ENCODE measurements at places on chromosomes 3 and 15. TPM values are rescaled to one million over a fixed set of nuclear protein-coding genes. Genes with fewer than 3 reads are reported as not detected.
A peak's percentile ranks its signal among the peaks of the same experiment; 100 is the strongest.

Gene CP
- total RNA-seq: not detected

Gene RPS17
- total RNA-seq: 1,792 TPM

Gene PLD1
- total RNA-seq: 8.8 TPM

Gene FGF12
- not detected for total RNA-seq

Gene MYO5C
- 4.1 TPM for total RNA-seq

Gene BMF
- 8.2 TPM for total RNA-seq

Gene CSTA
- total RNA-seq: not detected

Gene MST1R
- total RNA-seq: 2.0 TPM

Gene CSPG5
- not detected for total RNA-seq

Gene SOX14
- not detected for total RNA-seq

DNA sequence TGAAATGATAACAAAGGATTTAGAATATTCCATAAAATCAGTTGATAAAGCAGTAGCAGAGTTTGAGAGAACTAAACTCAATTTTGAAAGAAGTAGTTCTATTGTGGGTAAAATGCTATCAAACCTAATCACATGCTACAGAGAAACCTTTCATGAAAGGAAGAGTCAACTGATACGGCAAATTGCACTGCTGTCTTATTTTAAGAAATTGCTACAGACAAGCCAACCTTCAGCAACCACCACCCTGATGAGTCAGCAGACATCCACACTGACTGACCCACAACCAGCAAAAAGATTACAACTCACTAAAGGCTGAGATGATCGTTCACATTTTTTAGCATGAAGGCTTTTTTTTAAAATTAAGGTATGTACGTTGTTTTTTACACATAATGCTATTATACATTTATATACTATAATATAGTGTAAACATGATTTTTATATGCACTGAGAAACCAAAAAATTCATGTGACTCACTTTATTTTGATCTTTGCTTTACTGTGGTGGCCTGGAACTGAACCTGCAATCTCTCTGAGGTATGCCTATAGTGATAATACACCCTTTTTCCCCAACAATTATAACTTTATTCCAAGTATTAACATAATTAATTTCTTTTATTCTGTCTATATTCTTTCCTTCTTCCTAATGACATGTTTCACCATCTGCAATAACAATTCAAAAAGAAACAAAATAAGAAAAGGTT lies 109.9 kb downstream of the TBC1D5 start:
- no peak for DNase-seq

- no peak for DNase-seq
These were observed 633 bp downstream of the THPO start for GRCh38 chr3:184377374-184377773.

DNA sequence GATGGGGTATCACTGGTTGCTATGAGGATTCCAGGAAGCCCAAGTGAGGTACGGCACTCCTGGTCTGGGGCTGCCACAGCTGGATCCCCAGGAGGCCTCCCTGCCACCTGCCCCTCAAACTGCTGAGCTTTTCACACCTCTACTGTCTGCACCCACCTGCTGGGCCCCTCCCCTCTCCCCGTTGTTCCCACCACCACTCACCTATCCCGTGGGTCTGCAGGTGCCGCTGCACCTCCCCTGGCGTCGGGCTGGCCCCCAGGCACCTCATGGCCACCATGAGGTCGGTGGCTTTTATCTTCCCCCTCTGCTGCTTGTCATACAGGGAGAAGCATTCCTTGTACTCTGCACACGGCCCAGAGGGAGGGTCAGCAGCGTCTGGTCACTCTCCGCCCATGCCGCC lies 5.8 kb downstream of the CALML4 start:
- DNase-seq: no peak

DNA sequence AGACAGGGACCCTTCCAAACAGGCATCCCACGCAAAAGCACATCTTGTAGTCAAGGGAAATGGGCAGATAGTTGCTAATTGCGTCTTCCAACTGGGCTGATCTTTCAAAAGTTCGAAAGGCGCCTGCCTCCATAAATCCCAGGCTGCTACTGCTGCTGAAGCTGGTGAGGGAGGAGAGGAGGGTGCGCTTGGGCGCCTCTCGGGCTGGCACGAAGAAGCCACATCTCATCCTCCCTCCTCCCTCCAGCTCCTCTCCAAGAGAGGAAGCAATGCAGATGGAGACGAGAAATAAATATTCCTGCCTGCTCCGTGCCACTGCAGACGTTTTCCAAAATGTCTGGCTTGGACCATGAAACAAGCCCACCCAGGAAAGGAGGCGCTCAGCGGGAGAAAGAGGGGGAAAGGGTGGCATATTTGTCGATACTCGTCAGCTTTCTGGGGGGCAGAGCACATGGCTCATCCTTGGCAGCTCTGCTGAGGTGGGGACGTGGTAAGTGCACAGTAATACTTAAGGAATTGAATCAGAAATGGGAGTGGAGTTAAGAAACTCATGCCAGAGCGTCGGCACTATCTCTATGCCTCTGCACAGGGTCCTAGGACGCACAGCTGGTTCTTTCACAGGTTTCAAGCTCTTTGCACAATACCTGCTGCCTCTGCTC lies 88.9 kb upstream of the FEZF2 start:
- DNase-seq: no peak

- no peak for DNase-seq
These were observed 32.4 kb downstream of the MYL3 start for GRCh38 chr3:46830801-46831200.

DNA sequence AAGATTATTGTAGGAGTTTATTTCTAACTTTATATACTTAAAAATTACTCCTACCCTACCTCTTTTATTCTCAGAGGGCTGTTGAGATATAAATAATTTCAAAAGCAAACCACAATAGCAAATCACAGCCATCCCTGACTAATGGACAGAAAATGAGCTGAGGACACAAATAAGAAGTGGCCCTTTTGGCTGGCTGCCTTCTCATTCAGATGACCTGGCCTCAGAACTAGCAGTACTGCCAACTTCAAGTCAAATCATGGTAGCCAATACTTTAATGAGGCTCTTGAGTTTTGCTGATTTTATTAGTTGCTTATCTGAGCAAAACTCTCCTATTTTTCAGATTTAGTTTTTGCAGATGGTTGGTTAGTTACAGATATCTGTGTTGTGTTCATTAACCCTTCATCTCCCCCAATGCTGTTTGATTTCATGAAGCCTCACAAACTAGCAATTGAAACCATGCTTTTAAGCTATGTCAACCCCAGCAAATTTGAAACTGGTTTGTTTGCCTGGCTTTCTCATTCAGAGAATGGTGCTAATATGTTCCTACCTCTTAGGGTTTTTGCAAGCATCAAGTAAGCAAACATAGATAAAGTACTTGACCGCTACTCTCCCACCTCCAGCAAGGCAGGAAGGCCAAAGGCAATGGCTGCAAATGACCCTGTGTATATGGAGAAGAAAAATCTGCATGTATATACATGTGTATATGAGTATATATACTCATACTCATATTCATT lies 73.4 kb upstream of the HACD2 start:
- no peak for DNase-seq

GRCh38 chr15:57503911-57504598 lies 87.6 kb upstream of the MYZAP start:
- no peak for DNase-seq

- no peak for DNase-seq
These were observed 40.9 kb downstream of the MEF2A start for GRCh38 chr15:99606646-99607045.

DNA sequence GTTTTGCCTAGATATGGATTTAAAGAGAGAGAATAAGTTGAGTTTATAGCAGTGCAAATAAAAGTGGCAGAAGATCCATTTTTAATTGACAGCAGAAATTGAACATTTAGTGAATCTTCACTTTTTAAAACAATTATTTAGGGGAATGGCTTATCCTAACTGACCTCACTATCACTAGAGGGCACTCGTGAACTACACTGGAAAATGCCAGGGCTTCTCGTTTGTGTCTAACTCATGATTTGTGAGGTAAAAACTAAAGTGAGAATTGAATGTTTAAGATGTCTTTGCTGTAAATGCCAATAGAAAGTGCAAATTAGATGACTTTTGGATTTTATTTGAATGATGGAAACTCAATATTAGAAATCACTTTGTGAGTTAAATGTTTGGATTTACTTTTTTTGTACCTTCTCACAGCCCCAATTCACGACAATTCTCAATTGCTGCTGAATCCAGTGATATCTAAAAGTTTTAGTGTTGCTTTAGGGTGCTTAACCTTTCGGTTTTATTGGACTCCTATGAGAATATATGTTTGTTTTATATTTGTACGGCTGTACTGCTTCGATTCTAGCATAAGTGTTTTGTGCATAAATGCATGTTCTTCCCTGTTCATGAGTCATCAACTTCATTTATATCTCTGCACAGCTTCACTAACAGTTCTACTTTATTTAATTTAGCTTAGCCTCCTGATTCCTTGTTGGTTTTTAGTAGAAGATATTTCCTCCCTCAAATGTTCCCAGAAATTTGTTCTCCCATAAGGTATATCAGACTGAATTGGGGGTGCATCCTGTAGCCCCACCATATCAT lies 462.1 kb downstream of the MFSD1 start:
- no peak for DNase-seq

DNA sequence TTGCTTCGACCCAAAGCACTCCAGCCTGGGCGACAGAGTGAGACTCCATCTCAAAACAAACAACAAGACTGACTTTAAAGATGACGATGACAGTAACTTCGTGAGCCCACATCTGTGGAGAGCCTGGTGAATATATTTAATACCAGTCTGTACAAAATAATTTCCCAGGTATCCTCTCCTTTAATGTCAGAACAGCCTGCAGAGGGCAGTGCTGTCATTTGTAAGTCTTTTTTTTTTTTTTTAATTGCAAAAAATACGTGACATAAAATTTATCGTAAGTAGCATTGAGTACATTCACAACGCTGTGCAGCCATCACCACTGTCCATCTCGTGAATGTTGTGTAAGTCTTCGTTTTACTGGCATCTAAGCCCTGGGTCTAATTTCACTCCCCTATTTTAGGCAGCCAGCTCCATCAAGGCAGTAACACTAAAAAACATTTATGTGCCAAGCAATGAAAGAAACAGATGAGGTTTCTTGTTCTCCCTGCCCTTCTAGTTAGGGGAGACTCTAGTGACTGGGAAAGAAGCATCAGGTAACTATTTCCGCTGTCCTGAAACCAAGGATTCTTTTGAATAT lies 1.4 kb downstream of the HTD2 start:
- peak; percentile 65 for DNase-seq

GRCh38 chr3:193865339-193865738 lies 270.6 kb upstream of the HES1 start:
- no peak for DNase-seq

- peak; percentile 71 for DNase-seq
These were observed 82.7 kb upstream of the SLC6A6 start for GRCh38 chr3:14319654-14320182.

DNA sequence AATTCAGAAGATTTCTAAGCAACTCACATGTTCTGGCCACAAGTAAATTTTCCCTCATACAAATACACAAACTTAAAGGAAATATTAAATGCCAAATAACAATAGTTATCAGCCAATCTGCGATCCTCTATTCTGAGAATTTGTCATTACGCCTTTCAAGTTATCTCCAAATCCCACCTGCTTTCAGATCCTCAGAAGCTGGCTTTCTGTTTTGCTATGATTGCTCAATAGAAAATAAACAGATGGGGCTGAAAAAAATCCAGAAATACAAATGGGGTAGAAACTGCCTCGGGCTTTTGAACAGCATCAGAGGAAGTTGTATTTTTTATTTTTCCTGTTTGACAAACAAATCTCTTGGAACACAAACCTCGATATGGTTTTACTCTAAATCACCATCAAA lies 74.0 kb upstream of the CNTN4 start:
- no peak for DNase-seq

GRCh38 chr3:50602595-50603191 lies 8.9 kb downstream of the CISH start:
- no peak for DNase-seq

GRCh38 chr15:37550360-37551024 lies 383.9 kb upstream of the TMCO5A start:
- no peak for DNase-seq

GRCh38 chr3:193757457-193757856 lies 164.4 kb downstream of the OPA1 start:
- DNase-seq: no peak

DNA sequence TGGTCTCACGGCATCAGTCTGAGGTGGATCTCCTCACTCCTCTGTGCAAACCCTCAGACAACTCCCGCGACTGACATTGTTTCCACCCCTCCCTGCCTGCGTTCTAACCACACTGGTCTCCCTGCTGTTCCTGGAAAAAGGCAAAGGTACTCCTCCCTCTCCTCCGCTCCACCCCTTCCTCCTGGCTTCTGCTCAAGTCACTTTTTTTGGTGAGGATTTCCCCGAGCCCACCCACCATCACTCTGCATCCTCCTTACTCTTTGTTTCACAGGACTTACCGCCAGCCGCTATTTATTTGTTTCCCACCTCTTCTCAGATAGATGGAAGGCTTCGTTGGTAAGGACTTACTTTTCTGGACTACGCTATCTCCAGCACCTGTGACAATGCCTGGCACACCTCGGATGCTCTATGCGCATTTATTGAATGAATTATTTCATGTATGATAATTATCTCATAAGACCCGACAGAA lies 25.6 kb downstream of the PRR23E start:
- DNase-seq: no peak

DNA sequence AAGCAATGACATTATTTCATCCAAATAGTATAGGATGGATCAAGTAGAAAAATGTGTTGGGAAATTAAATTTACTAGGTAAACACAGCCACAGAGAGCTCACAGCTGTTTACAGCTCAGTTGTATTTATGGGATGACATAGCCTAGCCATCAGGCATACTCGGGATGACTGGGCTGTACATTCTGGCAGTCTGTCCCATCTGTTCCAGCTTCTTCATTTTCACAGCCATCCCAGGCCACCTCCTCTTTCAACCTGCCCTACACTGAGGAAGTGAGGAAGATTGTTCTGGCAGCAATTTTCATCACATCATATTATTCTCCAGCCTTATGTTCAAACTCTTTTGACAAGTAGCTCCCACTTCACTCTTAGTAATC lies 98.4 kb upstream of the PFN2 start:
- DNase-seq: no peak

GRCh38 chr3:177878957-177879356 lies 657.3 kb upstream of the KCNMB2 start:
- DNase-seq: no peak

DNA sequence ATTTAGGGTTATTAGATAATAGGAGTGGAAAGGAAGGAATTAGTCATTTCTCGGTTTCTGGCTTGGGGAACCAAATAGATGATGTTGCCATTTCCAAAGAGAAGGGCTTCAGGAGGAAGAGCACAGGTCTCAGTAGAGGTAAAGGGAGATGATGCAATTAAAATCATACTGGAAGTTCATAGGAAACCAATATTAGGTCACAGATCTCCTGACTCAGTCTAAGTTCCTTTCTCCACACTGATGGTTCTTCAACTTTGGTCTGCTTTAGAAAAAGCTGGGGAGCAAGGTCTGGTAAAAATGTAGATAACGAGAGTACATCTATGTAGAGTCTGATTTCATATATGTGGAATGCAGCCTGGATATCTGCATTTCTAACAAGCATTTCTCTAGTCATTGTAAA lies 130.9 kb downstream of the POLQ start:
- no peak for DNase-seq

Measured in CD4-positive, CD25-positive, alpha-beta regulatory T cell (primary cell).